ENCODE measurements at places on chromosomes 3 and 15.

GRCh38 chr15:69696946-69697345 is 244.3 kb downstream of the RPLP1 start:
- DNase-seq: no peak

DNA sequence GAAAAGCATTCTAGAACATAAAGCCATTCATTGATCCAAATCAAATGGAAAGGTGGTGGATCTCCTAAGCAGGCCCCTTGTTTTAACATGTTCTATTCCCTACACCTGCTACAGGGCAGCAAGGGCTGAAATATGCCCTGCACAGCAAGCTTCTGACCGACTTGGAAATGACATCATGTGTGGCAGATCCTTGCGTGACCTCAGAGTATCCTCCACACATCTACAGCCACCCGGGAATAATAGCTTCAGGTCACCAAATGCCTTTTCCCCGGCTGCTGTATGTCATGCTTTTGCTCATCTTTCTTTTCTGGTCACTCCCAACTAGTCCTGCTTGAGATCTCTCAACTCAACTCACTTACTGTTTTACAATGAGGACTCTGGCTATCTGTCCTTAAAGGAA is 158.2 kb downstream of the ZNF385D start:
- DNase-seq: no peak

- DNase-seq: no peak
Observed at GRCh38 chr3:68878322-68878721, 54.0 kb downstream of the TAFA4 start.

- DNase-seq: no peak
Observed at GRCh38 chr15:91478717-91479191, 374.8 kb upstream of the SLCO3A1 start.

GRCh38 chr15:40768521-40769273 is 1.1 kb upstream of the C15orf62 start:
- DNase-seq: no peak

DNA sequence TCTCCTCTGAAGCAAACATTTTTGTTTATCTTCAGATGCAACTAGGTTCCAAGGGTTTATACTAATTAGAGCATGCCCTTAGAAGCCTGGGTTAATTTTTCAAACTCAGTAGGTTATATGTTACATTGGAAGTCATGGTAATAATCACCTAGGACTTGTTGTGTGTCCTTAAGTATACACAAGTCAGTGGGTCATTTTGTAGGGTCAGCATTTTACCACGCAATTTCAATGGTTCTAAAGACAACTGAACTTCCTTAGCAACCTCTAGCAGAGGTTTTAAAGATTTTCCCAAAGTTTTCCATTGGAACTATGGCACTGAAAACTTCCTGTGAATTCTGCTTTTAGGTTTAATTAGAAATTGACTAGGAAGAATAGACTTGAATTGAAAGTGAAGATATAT is 99.6 kb upstream of the NANOGP8 start:
- DNase-seq: no peak

- DNase-seq: no peak
Observed at GRCh38 chr3:58077596-58078285, 69.5 kb downstream of the FLNB start.

- no peak for DNase-seq
Observed at GRCh38 chr3:186869253-186870100, 27.0 kb downstream of the ADIPOQ start.

GRCh38 chr3:61684386-61684785 is 123.0 kb downstream of the PTPRG start:
- no peak for DNase-seq

- DNase-seq: no peak
Observed at GRCh38 chr3:123740391-123740822, 143.7 kb downstream of the MYLK start.

- DNase-seq: peak; percentile 6
Observed at GRCh38 chr3:37862219-37862902, 681 bp downstream of the CTDSPL start.

- no peak for DNase-seq
Observed at GRCh38 chr3:128278761-128279600, 125.7 kb downstream of the EEFSEC start.

DNA sequence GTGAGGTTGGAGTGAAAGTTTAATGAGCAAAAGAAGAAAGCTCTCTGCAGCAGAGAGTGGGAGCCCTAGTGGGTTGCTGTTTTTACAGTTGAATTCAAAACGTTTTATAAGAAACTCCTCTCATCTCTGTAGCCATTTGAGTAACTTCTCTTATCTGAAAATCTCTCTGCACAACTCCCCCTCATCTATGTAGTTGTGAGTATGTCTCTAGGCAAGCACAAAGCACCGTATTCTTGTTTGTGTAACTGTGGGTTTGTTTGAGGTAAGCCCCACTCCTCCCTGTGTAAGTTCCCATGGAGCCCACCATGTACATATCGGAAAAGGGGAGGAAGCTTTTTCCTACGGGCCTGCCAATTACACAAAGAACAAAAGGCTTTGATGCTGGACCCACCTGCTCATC is 56.5 kb upstream of the GOLGA6L2 start:
- DNase-seq: no peak

- DNase-seq: no peak
Observed at GRCh38 chr3:190169243-190169642, 48.5 kb upstream of the P3H2 start.

GRCh38 chr3:181725131-181725731 is 13.5 kb downstream of the SOX2 start:
- DNase-seq: no peak

GRCh38 chr3:68173012-68173634 is 518.7 kb upstream of the SUCLG2 start:
- DNase-seq: no peak

DNA sequence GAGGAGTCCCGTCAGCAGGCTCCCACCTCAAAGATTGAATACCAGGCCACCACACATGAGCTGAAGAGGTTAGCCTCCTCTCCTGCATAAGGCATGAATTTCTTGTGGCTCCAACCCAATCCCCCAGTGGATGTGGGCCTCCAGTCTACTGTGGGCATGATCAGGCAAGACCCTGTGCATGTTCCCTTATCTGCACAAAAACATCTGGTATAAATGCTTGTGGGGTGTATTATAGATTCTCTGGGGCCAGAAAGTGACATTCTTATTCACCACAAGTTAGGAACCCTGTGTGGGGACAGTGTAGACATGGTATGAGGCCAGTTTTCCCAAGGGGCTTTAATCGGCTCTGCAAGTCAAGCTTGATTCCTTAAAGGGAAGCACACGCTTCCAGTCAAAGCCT is 18.2 kb upstream of the UBP1 start:
- no peak for DNase-seq

DNA sequence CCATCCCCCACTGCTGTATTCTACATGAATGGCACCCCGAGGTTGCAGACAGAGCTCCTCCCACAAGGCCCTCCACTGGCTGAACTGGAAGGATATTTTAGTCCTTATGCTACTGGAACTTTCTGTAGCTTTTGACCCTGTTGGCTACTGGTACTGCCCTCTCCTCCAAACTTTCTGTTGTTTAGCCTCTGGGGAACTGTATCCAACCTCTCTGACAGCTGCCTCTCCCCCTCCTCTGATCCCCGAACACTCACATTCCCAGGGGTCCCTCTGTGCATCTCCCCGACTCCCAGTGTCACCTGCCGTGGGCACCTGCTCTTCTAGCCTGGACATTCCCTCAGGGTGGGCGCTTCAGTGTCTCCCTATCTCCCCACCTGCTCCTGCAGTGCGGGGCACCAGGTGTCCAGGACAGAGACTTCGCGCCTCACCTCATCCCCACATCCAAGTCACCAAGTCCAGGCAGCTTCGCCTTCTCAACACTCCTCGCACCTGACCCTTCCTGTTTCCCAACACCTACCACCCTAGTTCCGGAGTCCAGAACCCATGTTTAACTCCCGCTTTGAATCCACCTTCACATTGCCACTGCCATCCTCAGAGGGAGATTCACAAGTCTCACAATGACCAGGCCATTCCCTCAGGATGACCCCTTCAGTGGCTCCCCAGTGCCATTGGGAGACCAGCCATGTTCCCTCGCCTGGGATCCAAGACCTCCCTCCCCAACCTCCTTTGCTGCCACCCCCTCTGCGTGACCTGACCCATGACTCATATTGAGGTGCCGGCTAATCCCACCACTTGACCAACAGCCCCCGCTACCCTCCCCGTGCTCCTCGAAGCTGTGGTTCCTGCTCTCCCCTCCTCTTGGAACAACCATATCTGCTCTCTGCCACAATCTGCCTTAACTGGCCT is 34.2 kb downstream of the BDH1 start:
- no peak for DNase-seq

- DNase-seq: no peak
Observed at GRCh38 chr15:88828791-88829190, 25.6 kb downstream of the ACAN start.

- no peak for DNase-seq
Observed at GRCh38 chr3:113132571-113132996, 78.8 kb upstream of the BOC start.

GRCh38 chr15:47870300-47870955 is 153.1 kb downstream of the SEMA6D start:
- no peak for DNase-seq

DNA sequence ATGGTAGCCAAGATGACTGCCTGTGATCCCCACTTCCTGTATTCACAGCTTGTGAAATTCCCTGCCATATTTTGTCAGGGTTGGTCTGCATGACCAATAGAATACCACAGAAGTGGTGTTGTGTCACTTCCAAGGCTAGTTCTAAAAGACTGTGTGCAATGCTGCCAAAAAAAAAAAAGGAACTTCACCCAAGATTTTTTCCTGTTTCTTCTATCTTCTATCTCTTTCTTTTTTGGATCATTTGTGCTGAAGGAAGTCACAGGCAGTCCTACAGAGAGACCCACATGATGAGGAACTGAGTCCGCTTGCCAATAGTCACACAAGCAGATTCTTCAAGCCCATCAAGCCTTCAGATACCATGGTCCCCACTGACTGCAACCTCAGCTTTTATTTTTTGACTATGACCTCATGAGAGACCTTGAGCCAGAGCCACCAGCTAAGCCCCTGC is 18.1 kb upstream of the RAF1 start:
- no peak for DNase-seq

DNA sequence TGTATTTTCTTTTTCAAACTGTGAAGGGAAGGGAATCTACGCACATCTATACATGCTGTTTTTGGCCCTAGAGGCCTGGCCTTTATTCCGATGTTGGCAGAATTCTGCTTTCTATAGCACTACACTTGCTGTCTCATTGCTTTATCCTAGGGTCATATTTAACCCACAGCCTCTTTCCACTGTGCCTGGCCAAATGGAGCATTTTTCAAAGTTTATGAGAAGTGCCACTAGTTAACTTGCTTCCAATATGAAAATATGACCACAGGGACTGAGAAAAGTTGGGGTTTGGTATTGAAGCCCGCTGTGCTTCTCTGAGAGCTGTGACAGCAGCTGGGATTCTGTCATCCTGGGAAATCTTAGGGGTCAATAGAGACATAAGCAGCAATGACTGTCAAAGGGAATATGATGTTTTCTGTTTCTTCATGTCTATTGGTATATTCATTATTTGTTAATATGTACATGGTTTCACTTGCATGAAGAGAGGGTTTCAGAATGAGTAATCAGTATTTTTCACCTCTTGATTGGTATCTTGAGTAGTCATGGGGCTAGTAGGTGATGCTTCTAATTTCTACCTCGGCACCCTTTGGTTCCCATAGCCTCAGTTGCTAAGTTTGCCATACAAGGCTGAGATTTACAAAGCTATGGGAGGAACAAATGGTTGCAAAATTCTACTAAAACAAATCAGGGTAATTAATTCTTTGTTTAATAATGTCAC is 275.8 kb upstream of the RBMS3 start:
- no peak for DNase-seq

DNA sequence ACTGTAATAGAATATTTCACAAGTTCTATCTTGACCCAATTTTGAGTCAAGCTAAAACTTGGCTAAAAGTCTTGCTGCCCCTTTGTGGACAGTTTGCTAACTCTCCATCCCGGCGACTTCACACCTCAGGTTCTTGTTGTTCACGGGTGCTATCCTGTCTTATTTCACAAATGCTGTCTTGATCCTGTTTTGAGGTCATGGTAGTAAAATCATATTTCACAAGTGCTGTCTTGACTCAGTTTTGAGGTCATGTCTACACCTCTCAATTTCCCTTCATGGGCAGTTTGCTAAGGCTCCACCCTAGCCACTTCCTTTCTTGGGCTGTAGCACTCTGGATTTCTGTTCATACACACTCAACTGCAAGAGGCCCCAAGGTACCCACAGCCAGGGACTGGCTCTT is 45.0 kb upstream of the GK5 start:
- DNase-seq: peak; percentile 37

GRCh38 chr3:33989229-33989628 is 190.8 kb downstream of the PDCD6IP start:
- no peak for DNase-seq

- DNase-seq: no peak
Observed at GRCh38 chr15:61367953-61368352, 138.9 kb upstream of the RORA start.

DNA sequence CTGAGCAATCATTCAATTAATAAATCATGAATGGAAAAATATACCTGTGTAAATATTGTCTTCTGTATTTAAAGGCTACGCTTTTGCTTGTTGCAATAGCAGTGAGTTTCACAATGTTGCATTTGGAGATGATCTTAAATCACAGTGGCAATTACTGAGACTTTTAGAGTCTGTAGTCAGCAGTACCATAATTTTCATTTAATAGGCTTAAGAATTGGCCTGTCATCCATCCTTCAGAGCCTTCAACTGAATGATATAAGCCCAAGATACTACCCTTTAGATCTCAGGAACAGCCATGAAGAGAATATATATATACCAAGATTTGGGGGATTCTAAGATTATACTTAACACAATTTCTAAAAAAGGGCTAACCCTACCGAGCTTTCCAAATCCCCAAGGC is 458.1 kb downstream of the GBE1 start:
- no peak for DNase-seq

DNA sequence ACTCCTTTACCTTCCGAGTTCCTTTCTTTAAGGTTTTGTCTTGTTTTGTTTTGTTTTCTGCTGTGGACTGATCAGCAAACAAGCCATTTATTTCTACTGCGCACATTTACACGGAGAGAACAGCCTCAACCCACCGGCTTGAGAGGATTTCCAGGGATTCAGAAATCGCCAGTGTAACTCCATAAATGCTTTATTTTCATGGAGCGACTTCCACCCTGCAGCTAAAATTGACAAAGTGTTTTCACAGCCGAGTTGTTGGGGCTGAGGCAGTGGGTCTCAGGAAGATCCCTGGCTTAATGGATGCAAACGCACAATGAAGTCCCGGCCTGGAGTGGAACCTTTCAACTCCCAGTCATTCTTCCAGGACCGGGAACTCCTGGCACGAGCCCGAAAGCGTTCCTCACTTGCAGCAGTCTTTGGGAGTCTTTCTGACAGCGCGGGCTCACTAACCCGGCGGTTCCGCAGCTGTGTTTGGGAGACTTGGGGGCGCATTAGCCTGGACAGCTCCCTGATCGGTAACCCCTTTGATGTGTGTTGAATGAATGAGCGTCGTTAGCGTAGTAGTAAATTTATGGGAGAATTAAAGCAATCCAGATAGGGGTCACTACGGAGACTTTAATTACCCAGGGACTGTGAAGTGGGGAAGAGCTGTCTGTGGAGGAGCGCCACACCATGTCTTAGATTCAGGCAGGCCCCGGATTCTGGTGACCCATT is 785 bp upstream of the MYRIP start:
- no peak for DNase-seq

GRCh38 chr3:122998856-122999255 is 28.7 kb downstream of the SEMA5B start:
- no peak for DNase-seq
